ENCODE measurements at places on chromosomes 3 and 15.
A peak's percentile ranks its signal among the peaks of the same experiment; 100 is the strongest.

DNA sequence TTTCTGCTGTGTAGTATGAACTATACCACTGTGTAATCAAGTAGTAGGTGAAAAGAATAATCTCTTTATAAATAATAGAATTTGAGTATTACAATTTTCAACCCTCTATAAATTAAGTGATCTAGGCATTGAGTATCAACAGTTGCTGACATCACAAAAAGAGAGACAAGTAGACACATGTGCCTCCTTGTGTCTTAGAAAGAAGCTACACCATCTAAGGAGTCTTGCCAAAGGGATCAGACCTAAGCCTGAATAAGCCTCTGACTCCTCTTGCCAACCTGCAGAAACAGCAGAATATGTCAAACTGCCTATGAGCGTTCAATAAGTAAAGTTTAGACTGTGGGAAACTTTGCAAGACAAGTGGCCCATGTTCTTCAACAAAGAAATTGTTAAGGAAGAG is 5.8 kb upstream of the MTMR10 start:
- DNase-seq: no peak

GRCh38 chr3:38480093-38480445 is 16.1 kb upstream of the EXOG start:
- DNase-seq: no peak

GRCh38 chr3:42836150-42837123 is 27.2 kb downstream of the ACKR2 start:
- DNase-seq: no peak

GRCh38 chr15:77144026-77144425 is 73.1 kb upstream of the TSPAN3 start:
- DNase-seq: no peak

DNA sequence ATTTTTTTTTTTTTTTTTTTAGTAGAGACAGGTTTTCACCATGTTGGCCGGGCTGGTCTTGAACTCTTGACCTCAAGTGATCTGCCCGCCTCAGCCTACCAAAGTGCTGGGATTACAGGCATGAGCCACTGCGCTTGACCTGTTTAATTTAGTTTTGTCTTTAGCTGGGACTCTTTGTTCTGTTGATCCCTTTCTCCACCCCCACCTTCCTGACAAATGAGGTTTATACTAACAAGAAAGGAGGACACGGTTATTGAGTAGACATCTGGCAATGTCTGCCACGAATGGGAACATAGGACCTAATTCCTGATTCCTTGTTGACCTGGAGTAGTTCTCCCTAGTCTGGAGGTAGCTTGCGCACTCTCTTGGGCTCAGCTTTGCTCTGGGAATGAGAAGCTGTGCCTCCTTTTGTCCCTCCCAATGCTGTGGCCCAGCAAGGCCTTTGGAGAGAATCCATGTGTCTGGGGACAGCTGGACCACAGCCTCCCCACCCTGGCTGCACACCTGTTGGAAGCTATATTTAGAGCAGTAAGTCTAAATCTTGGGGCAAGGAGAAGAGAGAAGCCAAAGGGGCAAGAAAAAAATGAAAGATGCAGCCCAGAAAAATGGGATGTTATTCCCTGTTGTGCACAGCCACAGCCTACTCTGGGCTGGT is 53.2 kb upstream of the ADPGK start:
- DNase-seq: no peak

- DNase-seq: no peak
Observed at GRCh38 chr15:42024303-42024702, 3.5 kb upstream of the PLA2G4E start.

GRCh38 chr3:102159810-102160451 is 274.9 kb upstream of the ZPLD1 start:
- DNase-seq: no peak

DNA sequence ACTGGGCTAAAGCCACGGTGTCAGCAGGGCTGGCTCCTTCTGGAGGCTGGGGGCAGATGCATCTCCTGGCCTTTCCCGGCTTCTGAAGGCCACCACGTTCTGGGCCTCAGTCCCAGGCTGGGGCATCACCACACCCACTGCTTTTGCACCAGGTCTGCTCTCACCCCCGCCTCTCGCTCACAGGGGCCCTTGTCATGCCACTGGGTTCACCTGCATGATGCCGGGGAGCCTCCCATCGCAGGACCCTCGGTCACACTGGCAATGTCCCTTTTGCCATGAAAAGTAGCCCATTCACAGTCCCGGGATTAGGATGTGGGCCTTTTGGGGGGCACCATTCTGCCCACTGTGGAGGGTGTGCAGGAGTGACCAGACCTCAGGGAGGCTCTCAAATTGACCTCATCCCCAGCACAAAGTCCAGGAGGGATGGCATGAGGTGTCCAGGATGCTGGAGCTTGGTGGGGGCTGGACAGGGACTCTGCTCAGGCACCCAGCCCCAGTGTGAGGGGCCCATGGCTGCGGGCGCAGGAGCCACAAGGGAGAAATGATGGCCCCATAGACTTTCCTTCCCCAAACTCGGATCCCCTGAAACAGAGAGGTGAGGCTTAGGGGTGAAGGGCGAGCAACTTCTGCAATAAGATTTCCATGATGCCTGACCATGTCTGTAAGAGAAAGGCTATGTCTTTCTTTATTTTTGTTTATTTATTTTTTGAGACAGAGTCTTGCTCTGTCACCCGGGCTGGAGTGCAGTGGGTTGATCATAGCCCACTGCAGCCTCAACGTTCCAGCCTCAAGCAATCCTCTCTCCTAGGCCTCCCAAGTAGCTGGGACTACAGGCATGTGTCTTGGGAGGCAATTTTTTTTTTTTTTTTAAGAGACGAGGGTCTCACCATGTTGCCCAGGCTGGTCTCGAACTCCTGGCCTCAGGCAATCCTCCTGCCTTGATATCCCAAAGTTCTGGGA is 189.1 kb downstream of the GOLGA6L6 start:
- peak; percentile 57 for DNase-seq

GRCh38 chr3:96266395-96267190 is 547.8 kb upstream of the EPHA6 start:
- no peak for DNase-seq

DNA sequence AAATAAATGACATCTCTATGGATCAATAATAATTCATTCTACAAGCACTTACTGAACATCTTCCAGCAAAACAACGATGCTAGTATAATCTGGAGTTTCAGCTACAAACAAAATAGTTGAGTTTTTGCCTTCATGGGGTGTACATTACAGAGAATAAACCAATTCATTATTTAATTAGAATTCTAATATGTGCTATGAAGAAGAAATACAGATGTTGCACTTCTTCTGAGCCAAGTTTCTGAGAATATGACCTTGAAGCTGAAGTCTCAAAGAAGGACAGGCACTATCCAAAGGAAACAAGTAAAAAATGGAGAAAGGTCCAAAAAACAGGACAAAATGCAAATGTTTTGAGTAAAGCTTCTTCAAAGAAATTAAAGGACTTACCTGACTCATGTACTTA is 94.2 kb downstream of the SENP7 start:
- no peak for DNase-seq

DNA sequence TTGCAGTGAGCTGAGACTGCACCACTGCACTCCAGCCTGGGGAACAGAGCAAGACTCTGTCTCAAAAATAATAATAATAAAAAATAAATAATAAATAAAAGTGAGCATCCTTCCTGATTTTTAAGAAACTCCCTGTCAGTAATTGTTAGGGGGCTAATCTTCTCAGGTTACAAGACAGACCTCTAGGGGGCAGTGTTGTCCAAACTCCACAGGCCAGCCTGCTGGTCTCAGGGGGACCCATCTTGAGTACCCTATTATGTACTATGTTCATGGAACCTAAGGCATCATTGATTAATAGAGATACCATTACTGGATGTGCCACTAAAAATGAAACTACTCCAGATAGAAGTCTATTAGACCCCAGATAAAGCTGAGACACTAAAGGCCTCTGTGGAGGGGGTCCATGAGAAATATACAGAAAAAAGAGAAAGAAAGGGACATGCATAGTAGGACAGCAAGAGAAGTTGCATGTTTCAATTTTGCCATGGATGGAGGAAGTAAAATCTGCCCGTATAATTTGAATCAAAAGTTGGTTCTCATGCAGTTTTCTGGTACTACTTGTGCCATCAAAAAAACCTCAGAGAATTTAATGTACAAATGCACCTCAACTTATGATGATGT is 85.5 kb upstream of the CDV3 start:
- peak; percentile 85 for DNase-seq

DNA sequence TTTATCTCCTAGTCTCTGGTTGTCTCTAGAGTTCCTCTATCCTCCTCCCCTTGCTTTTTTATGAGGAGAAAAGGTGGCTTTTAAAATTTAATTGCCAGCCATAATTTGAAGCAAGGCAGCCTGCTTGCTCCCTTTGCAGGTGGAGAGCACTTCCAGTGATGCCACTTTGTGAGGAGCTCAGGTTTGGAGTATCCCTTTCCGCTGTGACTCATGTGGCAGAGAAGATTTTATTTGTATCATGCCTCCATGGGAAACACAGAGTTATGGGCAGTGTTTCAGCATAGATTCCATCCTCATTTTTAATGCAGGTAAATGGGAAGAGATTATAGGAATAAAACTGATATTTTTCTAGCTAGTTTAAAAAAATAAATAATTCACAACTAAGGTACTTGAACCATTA is 7.0 kb downstream of the PPM1L start:
- no peak for DNase-seq

GRCh38 chr3:157700405-157700804 is 197.2 kb upstream of the VEPH1 start:
- DNase-seq: no peak

DNA sequence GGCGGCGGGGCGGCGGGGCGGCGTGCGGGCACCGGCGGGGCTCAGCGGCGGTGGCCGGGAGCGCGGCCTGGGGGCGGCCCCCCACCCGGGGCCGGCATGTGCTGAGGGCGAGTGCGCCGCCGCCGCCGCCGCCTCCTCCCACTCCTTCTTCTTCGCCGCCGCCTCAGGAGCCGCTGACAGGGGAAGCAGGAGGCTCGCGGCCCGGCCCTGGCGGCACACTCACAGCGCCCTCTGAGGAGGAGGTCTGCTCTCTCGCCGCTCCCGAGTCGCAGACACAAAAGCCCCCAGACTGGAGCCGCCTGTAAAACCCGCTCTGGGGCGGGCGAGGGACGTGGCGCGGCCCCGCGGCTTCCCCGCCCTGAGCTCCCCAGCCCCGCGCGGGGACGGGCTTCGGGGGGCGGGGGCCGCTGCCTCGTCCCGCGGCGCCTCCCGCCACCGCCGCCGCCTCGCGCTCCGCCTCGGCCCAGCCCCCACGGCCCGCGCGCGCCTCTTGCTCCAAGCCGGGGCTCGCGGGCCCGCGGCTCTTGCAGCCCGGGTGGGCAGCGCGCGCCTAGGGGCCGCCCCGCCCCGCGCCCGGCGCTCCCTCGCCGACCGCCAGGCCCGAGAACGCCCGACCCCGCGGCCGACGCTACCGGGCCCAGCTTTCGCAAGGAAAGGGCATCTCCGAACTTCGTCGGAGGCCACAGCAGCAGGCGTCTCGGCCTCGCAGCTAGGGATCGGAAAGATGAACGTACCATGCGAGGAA is at the start of gene PYGO1:
Gene PYGO1, minus strand, starts transcription at position 276 of the 745 bp plus-strand sequence. CDS start 462 bp downstream, outside the sequence.
- DNase-seq: peak; percentile 76

DNA sequence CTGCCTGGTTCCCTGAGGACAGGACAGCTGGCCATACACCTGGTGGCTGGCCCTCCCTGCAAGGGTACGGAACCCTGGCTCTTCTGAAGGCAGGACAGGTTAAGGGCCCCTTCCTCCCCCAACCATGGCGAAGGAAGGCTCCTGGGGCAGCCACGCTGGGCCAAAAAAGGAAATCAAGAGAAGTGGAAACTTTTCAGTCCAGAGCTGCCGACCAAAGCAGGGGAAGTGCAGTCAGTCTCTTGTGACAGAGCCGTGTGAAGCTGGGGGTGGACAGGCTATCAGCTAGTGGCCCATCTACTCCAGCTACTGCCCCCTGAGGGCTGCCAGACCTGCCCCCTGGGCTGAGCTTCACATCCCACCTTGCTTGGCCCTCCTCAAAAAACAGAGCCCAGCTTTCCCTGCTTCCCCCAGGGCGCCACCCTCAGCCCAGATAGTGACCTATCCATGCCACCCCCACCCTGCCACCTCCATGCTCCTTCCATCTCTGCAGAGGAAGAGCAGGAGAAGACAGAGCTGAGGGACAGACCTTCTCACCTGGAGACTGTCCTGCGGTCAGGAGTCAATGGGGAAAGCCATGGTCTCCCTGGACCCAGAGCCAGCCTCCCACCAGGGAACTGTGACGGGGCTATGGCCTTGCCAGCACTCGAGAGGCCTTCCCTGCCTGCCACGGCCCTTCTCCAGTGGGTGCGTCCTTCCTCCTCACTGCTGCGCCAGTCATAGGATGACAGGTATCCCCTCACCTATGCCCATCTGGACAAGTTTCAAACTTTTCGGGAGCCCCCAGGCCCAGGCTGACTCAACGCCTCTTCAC is 4.6 kb downstream of the SEMA7A start:
- no peak for DNase-seq

DNA sequence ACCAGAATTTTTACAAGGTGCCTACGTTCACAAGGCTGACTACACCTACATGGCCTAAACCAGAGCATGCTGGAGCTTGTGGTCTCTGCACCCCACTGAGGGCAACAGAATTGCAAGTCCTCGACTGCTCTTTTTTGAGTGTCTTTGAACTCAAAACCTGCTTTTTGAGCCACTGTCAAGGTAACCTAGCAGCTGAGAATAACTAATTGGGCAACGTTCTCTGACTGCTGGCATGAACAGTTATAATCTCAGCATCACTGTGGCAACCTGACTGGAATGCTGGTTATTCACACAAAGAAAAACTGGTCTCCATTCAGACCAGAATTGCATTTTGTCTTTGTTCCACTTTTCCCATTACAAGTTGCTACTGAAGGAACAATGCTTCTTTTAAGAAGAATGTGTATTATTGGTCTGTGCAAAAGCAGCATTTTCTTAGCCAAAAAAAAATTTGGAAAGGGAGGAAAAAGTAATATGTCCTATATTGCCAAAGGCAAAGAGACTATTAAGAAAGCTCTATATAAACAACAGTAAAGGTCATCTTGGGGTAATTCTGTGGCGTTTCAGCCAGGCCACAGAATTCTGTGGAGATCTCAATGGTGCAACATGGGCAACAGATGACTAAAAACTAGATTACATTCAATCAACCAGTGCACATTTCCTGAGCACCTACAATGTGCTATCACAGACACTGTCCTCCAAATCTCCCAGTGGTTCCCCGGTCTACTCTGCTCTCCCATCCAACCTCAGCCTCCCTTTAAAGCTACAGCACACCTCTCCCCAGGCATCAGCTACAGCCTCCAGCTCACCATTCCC is 76.8 kb downstream of the TNIK start:
- DNase-seq: no peak

DNA sequence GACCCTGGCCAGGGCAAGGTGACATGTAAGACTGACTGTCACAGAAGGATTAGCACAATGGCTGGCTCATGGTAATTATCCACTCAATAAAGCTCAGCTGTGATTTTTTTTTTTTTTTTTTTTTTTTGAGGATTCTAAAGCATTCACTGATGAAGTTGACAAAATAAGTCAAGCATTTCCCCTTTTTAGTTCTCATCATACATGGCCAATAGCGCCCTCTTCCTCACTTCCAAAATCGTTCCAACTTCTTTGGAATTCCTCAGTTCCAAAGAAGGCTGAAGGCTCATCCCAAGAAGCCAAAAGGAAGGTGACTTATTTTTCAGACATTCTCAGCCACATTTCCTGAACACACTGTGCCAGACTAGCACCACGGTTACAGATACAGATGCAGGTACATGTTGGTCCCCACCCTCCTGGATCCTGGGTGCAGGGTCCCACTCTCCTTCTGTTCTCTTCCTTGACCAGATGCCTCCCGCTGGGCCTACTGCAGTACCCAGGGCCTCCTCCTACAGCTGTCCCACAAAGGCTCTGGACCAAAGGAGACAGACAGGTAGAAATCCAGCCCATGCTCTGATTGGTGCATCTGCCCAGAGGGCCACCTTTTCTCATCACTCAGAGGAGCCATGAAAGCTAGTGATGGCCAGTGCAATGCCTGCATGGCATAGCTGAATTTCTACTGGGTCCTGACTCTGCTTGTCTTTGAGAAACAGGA is 202.6 kb downstream of the UACA start:
- DNase-seq: no peak
